ENCODE measurements at places on chromosomes 7 and 10.
A peak's percentile ranks its signal among the peaks of the same experiment; 100 is the strongest.

DNA sequence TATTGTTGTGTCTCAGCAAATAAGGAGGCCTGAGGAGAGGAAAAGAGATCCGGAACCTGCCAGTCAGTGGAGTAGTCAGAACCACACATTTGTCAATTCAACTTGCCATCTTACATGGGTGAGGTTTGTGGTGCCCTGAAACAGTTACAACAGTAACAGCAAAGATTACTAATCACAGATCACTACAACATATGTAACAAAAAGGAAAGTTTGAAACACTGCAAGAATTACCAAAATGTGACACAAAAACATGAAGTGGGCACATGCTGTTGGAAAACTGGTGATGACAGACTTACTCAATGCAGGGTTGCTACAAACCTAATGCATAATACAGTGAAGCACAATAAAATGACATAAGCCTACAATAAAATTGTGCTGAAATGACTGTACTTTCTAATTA, 89.4 kb downstream of the LRRN3 start:
- DNase-seq, result no peak

DNA sequence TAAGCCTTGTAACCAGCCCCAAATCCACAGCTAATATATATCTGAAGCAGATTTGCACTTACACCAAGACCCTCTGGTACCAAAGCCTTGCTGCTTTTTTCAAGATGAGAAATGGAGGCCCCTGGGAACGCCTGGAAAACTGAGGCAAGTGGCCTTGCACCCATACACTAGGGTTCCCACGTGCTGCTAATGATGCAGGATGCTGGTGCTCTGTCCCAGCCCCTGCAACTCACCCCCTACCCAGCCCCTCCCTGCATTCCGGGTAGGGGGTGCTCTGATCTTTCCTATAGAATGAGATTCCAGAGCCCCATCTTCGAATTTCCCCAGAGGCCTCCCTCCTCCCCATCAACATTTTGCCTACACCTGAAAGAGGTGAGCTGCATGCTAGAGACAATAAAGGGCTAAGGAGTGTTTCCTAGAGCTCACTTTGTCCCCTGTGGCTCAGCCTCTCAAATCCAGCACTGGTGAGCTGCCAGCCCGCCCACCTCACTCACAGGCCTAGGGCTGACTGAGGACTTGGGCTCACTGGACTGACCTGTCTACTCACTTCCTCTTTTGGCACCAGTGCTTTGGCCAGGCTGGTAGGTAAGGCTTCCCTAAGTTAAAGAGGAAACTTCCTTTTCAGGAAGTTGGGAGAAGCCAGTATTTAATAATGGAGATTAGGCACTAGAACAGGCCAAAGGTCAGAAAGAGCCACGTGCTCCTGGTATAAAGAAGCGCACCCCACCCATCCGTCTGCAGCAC, 9.8 kb downstream of the RBP4 start:
- no peak for DNase-seq

DNA sequence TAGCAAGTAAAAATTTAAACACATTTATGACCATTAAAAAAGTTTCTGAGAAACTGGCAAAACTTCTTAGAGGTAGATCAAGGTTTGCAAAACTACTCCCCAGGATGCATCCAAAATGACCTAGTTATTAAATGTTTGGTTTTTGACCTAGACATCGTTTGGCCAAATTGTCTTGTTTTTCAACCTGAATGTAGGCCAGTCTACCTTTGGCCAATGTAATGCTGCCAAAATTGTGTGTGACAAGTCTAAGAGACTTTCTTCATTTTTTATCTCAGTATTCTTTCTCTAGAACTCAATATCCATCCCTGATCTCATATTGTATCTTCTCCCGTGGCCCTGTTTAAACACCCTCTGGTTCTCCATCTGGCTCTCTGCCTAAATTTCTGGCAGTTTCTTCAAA, 202.0 kb downstream of the CXCL12 start:
- DNase-seq, result no peak

DNA sequence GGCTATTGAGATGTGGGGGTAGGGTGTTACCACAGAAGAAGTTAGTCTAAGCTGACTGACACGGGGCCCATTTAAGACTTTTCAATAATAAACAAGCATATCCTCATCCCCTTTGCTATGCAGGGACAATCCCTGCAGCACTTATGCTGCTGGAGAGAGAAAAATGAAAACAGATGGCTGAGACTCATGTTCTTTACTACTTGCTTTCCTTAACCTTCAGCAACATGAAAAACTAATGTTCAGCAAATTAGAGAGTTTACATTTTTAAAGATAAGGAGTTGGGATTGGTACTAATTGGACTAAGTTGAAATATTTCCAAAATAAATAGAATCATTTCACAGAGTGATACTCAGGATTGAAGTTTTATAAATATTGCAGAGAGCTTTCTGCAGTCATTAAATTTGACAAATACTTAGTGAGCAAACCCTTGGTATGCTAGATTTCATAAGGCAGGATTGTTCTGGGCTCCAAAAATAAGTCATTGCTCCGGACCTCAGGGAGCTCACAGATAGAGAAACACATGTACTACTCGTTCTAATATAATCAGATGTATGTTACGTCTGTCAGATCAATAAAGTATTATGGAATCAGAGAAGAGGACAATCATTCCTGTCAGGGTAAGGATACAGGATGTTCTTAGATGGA, 147.1 kb upstream of the LRRN3 start:
- no peak for DNase-seq

- no peak for DNase-seq
Observed at GRCh38 chr10:81104494-81104893, 566.8 kb downstream of the SH2D4B start.

DNA sequence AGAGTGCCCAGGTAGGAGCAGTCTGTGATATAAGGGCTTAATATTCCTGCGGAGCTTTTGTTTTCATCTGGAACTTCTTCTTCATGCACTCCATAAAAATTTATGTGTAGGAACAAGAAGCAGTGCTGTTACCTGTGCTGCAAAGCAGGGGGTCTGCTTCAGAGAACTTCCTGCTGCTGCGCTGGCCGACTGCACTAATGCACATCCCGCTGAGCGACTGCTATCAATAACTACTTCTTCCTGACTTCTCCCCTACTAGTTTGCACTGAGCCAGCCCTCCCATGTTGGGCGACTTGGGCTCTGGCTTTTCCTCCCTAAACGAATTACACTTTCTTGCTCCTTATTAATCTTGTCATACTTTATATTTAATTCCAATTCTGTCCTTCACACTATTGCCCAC, 150.3 kb downstream of the NEBL start:
- no peak for DNase-seq

GRCh38 chr7:128031901-128032604, 816 bp upstream of the LRRC4 start:
- peak; percentile 87 for DNase-seq

- DNase-seq, result no peak
Observed at GRCh38 chr10:124719213-124719851, 24.8 kb downstream of the FAM53B start.

DNA sequence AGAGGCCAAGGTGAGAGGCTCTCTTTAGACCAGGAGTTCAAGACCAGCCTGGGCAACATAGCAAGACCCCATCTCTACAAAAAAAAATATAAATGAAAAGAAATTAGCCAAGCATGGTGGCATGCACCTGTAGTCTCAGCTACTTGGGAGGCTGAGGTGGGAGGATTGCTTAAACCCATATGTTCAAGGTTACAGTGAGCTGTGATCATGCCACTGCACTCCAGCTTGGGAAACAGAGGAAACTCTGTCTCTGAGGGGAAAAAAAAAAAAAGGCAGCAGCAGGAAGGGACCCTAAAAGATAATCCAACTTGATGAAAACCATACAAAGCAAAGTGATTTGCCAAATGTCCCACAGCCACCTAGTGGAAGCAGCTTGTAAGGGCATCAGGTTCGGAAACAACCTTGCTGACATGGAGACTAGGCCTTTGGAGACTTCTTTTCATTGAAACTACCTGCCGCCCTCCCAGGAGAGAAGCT, 15.6 kb upstream of the PBLD start:
- no peak for DNase-seq

DNA sequence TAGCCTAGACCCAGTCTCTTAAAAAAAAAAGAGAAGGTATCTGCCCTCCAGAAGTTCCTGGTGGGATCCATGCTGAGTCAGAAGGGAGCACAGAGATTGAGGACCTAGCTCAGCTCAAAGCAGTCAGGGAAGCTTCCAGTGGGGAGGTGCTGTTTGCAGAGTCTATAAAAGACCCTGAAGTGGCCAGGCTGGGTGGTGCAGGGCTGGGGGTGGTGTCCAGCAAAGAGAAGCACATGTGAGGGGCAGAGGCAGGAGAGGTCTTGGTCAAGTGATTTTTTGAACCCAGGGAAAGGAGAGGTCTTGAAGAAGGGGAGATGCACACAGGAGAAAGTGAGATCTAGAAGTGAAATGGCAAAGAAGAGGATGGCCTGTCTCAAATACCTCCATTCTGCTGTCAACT, 130.4 kb upstream of the PODXL start:
- DNase-seq, result no peak

- no peak for DNase-seq
Observed at GRCh38 chr7:1704811-1705738, 35.0 kb downstream of the ELFN1 start.

- no peak for DNase-seq
Observed at GRCh38 chr10:96410296-96410695, 51.5 kb upstream of the OPALIN start.

DNA sequence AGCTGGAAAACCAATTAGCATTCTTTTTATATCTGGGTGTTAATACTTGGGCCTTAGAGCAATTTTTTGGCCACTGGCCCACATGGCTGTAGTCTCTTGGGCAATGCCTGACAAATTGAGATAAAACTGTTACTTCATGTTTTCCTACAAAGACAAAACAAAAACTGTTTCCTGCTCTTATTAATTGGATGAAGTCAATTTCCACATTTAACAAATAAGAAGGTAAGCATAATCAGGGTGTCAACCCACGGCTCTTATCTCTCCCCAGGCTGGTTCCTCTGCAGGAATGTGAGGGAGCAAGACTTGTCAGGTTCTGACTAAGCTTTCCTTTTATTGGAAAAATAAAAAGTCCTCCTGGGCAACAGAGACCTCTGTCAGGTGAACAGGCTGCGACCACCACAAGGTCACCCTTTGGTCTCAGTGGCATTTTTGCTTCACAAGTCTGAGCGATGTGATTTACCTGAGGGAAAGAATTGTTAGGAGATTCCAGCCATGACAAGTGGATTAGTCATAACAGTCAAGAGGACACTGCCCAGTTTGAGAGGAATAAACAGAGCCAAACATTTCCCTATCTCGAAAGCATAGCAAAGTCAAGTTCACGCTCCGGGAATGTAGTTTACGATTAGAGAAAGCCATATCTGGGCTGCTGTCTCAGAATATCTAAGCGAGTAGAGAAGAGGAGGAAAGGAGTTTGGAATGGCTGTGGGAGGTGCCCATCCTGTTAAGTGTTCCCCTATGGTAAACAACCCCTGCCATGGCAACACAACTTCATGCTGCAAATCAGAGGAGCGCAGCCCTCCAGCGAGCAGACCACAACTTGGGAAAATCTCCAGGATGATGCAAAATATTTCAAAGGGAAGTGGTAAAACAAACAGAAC, 144.4 kb downstream of the TES start:
- peak; percentile 88 for DNase-seq

GRCh38 chr7:77538281-77539212, 1.5 kb downstream of the PTPN12 start:
- peak; percentile 93 for DNase-seq

DNA sequence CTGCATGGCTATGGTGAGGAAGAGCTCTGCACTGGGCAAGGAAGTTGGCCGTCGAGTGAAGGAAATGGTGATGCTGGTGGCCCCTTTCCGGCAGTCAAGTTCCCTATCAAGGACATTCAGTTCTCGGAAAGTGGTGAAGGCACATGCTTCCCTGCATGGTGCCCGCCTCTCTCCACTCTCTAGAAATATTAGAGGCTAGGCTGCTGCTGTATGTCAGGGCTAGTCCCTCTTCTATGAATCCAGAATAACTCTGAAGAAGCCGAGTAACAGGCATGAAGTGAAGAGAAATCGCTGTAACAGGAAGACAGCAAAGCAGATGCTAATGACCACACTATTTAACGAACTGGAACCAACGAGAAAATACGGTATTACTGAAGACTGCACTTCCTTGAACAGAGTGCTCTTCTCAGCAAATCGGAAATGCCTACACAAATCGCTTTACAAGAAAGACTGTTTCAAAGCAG, 5.4 kb downstream of the IDI1 start:
- DNase-seq, result no peak

DNA sequence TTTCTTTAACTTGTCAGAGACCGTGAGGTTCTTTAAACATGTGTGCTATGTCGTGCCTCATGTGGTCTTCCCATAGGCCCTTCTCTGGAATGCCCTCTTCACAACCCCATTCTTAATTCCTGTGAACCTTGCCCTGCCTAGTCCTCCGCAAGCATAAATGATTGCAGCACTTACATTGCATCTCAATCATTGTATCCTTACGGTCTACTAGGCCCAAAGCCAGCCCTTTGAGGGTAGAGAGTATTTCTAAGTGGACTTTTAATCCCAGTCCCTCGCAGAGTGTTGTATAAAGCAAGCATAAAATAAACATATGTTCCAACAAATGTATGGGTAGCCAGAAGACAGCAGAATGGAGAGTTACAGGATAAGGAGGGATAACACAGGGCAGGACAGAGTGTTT, 92.1 kb upstream of the FAM133B start:
- DNase-seq, result no peak

GRCh38 chr10:88794731-88795130, 7.8 kb upstream of the LIPM start:
- DNase-seq, result no peak

DNA sequence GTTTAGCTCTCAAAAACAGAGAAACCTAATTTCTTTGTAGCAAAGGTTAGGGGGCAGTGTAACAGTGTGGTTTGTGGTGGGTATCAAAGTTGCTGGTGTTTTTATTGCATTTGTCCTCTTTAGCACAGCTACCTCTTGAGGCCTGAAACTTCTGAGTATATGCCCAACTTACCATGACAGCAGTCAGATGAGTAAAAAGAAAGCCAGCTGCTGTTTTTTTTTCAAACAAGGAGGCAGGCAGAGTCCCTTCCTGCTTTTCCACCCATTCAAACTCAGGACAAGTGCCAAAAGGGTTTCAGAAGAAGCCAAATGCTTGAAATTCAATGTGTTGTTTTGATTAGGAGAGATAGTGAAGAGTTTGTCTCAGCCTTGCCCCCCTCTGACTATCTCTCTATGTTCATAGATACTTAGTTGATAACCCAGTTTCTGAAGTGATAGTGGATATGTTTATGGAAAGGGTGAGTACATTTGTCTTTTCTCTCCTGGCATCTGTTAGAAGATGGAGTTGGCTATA, 23.1 kb downstream of the GBF1 start:
- no peak for DNase-seq

- DNase-seq, result no peak
Observed at GRCh38 chr10:28190196-28190595, 112.7 kb downstream of the MPP7 start.

- DNase-seq, result no peak
Observed at GRCh38 chr7:102182016-102182415, 104.7 kb upstream of the SH2B2 start.

GRCh38 chr7:36604806-36605205, 119.5 kb downstream of the AOAH start:
- DNase-seq, result no peak

GRCh38 chr10:67864607-67865371, 19.7 kb upstream of the SIRT1 start:
- DNase-seq, result no peak

- no peak for DNase-seq
Observed at GRCh38 chr7:111883241-111883640, 320.9 kb upstream of the IMMP2L start.
